SIG-M5 (cell line): ENCODE measurements at places on chromosomes 5 and 9.

DNA sequence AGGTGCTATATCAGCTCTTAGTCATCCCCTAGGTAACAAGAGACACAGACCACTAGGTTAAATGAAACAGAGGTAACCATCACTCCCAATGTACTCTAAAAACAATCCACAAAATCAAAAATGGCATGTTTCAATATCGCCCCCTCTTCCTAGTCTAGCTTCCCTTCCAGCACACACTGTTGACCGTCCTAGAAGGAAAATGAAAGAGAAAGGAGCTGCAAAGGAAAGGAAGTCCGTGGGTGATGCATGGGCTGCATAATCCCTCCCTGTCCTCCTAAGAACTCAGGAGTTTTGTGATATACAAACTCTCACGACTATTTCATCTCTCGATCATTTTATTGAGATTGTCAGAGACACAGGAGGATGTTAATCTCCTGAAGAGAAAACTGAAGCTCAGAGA, 101.6 kb downstream of the RFK start:
- DNase-seq: no peak

- no peak for DNase-seq
Measured at GRCh38 chr5:172540099-172540870, 86.0 kb upstream of the SH3PXD2B start.

GRCh38 chr5:17373814-17374556, 124.0 kb upstream of the TAF11L2 start:
- no peak for DNase-seq

DNA sequence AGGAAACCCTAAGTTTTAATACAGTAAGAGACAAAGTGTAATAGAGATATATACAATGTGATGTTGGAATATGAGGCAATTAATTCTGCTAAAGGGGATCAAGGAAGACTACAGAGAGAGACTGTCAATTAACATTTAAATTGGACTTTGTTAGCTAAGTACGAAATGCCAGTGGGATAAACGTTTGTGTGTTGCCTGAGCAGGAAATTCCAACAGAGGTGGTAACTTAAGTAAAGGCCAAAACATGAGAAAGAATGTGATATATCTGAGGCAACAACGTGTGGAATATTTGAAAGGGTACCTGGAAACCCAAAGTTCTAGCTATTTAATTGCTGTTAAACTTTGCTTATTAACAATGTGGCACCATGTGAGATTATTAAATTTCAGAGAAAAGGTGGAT, 1666.9 kb upstream of the WWC1 start:
- DNase-seq: no peak

DNA sequence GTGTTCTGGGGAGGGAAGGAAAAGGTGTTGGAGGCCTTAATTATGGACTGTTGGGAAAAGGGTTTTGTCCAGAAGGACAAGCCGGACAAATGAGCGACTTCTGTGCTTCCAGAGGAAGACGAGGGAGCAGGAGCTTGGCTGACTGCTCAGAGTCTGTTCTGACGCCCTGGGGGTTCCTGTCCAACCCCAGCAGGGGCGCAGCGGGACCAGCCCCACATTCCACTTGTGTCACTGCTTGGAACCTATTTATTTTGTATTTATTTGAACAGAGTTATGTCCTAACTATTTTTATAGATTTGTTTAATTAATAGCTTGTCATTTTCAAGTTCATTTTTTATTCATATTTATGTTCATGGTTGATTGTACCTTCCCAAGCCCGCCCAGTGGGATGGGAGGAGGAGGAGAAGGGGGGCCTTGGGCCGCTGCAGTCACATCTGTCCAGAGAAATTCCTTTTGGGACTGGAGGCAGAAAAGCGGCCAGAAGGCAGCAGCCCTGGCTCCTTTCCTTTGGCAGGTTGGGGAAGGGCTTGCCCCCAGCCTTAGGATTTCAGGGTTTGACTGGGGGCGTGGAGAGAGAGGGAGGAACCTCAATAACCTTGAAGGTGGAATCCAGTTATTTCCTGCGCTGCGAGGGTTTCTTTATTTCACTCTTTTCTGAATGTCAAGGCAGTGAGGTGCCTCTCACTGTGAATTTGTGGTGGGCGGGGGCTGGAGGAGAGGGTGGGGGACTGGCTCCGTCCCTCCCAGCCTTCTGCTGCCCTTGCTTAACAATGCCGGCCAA, 19.1 kb downstream of the PTGES2 start:
- no peak for DNase-seq

- no peak for DNase-seq
Measured at GRCh38 chr5:53161876-53162275, 52.3 kb upstream of the MOCS2 start.

GRCh38 chr5:170493028-170493820, 10.6 kb upstream of the KCNIP1 start:
- no peak for DNase-seq

DNA sequence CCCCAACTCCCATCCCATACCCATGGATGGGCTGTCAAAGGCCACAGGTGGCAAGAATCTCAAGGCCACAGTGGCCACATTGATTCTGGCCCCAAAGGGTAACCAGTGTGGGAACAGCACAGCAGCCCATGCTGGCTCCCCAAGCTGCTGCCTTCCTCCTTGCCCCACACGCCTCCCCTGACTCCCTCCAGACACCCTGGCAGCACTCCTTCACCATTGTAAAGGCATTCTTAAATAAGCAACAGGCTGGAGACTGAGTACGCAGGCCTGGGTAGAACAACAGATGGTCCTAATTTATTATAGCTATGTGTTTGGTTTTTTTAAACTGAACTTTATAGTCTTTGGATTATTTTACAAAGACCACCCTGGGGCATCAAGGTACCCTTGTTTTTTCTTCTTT, 158.8 kb downstream of the TSSK1B start:
- no peak for DNase-seq

- DNase-seq: no peak
Measured at GRCh38 chr5:10509575-10509974, 54.3 kb upstream of the ANKRD33B start.

DNA sequence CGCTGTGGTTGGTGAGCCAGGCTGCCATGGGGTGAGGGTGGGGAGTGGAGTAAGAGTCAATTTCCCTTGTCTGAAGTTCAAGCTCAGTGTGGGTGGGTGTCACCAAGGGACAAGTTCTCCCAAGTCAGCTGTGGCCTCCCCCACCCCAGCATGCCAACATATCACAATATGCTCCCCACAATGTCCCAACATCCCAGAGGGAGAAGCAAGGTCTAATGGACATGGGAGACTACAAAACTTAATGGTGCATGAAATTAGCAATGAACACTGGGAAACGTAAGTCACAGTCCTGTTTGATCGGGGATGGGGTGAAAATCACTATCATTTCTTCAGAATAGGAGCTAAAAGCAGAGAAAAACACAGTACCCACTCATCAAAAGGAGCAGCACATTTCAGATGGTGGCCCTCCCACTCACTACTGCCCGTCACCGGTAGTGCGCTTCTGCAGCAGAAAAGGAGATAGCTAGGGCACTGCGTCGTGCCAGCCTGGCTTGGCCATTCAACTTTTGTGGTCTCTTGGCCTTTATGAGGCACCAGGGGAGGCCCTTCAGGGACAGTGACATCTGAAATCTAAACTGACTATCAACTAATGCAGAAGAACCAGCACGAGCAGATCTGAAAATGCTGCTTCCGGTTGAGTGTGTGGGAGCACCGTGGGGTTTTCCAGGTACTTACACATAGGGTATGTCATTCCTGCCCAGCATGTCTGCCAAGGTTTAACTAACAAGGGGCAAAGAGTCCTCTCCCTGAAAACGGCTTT, 20.5 kb upstream of the NDFIP1 start:
- DNase-seq: no peak

- DNase-seq: no peak
Measured at GRCh38 chr5:35117967-35118366, 70.2 kb upstream of the AGXT2 start.

GRCh38 chr9:88379352-88379751, 8.9 kb upstream of the SPIN1 start:
- DNase-seq: no peak

GRCh38 chr5:143231416-143231815, 172.1 kb downstream of the NR3C1 start:
- no peak for DNase-seq

DNA sequence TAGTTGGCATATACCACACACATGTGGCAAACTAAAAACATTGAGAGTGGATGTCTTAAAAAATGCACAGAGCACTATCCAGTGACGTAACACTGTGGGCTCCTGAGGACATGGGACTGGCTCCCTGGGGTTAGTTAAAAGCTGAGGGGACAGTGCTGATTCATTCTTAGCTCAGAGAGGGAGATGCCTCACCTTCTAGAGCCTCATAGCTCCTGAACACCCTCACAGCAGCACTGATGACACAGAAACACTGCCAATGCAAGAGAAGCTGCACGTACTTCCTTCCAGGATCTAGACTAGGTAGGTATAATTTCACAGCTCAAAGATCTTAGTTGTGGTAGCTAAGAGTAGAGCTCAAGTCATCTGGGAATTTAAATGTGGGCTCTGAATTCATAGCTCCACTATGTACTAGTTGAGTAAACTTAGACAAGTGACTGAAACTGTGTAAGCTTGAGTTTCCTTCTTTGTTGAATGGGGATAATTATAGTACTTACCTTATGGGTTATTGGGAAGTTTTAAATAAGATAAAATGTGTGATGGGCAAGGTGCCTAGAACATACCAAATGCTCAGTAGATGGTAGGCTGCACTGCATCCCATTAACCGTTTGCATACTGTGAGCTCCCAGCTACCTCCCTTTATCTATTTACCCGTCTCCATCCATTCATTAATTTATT, 279.9 kb downstream of the ASTN2 start:
- no peak for DNase-seq

DNA sequence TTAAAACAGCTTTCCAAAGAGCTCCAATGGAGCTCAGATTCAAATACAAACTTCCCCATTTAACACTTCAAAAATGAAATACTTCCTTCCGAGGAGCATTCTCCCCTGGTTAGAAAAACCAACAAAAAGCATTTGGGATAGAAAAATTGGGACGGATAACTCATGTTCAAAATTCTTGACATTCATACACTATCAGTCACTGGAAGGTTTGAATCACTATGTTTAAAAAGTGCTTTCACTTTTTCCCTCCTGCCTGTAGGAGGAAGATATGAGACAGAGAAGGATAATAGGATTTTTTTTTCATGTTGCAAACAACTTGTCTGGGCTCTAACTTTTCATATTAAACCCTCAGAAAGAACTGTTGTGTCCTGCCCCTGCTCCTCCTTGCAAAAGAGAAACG, 412.0 kb downstream of the ACTL7B start:
- DNase-seq: no peak

- DNase-seq: peak; percentile 41
Measured at GRCh38 chr5:119268387-119269060, 87.3 kb upstream of the TNFAIP8 start.

DNA sequence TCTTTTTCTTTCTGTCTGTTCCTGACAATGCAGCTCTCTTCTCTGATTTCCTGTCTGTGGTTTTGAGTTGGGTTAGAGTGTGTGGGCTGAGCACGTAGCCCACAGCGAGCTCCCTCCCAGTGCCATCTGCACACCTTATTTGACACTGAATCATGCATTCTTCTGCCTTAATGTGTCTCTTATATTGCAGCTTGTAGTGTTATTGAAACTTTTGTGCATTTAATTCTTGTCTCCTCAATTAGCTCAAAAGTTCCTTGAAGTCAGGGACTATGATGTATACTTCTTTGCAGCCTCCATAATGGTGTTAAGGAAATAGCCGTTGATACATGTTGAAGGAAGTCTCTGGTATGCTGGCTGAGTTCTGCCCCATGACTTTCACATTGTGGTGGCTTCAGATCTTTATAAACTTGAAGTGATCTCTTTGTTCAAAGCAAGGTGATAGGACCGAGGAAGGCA, 576.2 kb upstream of the CLINT1 start:
- no peak for DNase-seq

GRCh38 chr5:135578685-135579341, at the start of gene CXCL14:
CXCL14 (minus strand) TSS chr5:135578991; CDS start chr5:135578778, 213 bp downstream.
- peak; percentile 9 for DNase-seq
